ENCODE measurements at places on chromosomes 5 and 9.

DNA sequence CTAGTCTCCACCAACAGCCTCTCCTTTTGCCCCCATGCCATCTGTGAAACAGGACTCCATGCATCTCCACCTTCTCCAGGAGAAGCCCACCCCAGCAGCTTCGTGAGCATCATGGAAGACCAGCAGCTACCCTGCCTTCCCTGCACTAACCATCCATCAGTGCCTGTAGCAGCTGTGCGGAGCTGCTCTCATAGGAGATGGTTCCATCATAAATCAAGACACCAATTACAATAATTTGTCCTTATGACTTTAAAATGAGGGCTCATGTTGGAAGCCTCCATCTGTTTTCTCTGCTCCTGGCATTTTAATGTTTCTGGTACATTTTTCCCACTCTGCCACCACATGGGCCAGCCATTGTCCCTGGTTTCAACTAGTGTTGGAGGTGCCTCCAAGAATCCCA lies 69.9 kb downstream of the FGF1 start:
- DNase-seq, result no peak

- DNase-seq, result no peak
Measured at GRCh38 chr9:96073531-96074480, 198.3 kb downstream of the ERCC6L2 start.

- DNase-seq, result no peak
Measured at GRCh38 chr9:89065921-89066320, 74.7 kb downstream of the S1PR3 start.

GRCh38 chr5:6483880-6484382 lies 35.3 kb downstream of the UBE2QL1 start:
- DNase-seq, result no peak

GRCh38 chr5:65765582-65765981 lies 43.6 kb downstream of the NLN start:
- no peak for DNase-seq

GRCh38 chr5:36152324-36153297 lies 700 bp downstream of the SKP2 start:
- DNase-seq, result no peak

DNA sequence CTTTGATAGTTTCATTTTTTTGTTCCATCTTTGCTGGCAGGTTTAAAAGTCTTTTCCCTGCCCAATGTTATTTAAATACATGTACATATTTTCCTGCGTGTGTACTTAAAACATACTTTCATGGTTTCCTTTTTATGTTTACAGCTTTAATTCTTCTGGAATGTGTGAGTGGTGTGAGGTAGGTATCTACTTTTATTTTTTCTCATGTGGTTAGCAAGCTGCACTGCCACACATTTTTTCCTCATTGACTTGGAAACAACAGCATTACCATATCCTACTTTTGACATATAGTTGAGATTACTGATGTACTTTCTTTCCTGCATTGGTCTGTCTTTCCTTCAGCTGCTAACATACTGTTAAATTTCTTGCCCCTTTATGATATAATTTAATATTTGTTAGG lies 51.4 kb upstream of the COL15A1 start:
- no peak for DNase-seq

GRCh38 chr9:93682155-93682968 lies 106.0 kb downstream of the PHF2 start:
- DNase-seq, result no peak

DNA sequence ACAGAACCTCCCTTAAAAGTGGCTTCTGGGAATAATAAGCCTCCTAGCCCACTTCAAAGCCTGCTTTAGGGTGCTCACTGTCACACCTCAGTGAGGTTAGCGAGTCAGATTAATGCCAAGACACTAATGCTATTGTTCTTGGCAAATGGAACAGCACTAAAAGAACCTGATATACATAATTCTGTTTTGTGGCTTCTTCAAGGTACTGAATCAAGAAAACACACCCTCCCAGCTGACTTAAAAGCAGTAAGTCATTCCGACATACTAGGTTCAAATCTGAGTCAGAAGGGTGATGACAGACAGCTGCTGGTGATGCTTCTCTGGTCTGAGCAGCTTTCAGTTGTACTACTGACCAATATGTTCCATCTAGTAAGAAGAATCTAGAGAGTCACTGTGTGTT lies 121.6 kb downstream of the OXCT1 start:
- DNase-seq, result no peak

GRCh38 chr5:3593771-3594509 lies 1.7 kb upstream of the IRX1 start:
- DNase-seq, result no peak

- DNase-seq, result no peak
Measured at GRCh38 chr5:72584466-72584865, 77.3 kb upstream of the ZNF366 start.

DNA sequence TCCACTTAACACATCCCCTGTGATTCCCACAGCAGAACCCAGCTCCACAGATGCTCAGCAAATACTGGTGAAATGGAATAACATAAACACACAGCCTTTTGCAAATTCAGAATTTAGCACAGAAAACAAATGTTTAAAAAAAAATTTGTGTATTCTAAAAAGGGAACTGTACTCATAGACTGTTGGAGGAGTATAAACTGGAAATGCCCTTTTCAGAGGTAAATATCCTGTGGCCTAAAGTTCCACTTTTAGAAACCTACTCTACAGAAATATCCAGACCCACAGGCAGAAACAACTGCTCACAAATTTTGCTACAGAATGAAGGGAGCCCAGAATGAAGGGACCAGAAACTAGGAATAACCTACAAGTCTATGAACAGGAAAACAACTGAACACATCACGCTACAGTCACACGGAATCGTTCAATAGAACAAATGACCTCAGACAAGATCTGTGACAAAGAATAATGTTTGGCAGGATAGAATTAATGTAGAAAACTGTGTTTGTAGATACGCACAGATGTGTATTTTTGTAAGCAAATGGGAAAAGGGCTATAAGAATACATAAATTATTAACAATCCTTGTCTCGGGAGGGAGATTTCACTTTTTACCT lies 78.5 kb downstream of the SHB start:
- no peak for DNase-seq

DNA sequence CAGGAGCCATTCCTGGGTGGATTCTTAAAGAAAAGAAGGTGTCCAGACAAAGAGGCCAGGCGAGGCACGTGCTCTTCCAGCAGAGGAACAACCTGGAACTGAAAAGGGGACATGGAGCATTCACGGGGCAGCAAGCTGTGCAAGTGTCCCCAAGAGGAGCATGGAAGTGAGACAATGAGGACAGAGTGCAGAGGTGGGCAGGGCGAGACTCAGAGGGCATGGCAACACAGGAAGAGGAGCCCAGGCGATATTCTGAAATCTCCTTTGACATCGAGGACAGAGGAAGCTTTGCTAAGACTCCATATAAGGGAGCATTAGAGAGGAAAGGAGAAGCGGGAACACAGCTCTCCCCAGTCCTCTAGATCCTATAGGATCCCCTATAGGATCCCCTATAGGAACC lies 29.4 kb upstream of the SPATA31E1 start:
- DNase-seq, result no peak

GRCh38 chr5:120463006-120463680 lies 957 bp upstream of the PRR16 start:
- no peak for DNase-seq

- no peak for DNase-seq
Measured at GRCh38 chr9:99049228-99049627, 55.7 kb upstream of the TGFBR1 start.

GRCh38 chr5:625516-625915 lies 13.4 kb downstream of the CEP72 start:
- DNase-seq, result no peak

DNA sequence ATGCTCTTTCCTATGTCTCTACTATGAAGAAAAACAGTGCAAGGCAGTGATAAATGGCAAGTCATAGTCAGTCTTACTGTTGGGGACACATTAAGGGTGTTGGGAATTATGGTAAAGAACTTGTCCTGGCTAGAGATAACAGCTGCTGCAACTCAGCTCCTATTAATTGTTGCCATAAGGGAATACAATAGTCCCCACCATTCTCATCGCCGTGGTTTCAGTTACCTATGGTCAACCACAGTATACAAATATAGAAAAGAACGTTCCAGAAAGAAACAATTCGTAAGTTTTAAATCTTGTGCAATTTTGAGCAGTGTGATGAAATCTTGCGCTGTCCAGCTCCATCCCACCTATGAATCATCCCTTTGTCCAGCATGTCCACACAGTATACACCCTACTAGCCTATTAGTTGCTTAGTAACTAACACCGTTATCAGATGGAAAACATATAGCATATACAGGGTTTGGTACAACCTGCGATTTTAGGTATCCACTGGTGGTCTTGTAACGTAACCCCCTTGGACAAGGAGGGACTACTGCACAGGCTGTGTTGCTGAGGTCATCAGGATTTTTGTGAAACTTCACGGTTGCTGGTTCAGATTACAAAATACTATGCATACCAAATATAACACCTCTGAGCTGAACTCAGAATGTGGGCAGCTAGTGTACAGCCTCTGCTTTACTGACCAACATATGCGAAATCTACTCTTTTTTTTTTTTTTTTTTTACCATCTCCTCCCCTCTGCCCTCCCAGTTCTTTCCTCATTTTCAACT lies 53.5 kb downstream of the ZFR start:
- no peak for DNase-seq

DNA sequence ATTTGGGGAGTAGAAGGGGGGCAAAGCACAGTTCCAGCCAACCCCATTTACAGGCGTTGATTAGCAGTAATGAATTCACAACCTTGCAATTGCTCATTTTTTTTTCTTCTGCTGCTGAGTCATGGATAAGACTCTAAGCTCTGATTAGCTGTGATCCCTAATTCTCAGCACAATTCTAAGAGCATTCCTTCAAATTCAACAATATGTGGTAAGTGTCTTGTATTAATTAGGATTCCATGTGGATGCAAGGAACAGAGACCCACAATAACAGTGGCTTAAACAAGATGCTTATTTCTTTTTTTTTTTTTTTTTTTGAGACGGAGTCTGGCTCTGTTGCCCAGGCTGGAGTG lies 133.4 kb downstream of the PALM2AKAP2 start:
- no peak for DNase-seq

- no peak for DNase-seq
Measured at GRCh38 chr5:6487081-6487480, 38.4 kb downstream of the UBE2QL1 start.

DNA sequence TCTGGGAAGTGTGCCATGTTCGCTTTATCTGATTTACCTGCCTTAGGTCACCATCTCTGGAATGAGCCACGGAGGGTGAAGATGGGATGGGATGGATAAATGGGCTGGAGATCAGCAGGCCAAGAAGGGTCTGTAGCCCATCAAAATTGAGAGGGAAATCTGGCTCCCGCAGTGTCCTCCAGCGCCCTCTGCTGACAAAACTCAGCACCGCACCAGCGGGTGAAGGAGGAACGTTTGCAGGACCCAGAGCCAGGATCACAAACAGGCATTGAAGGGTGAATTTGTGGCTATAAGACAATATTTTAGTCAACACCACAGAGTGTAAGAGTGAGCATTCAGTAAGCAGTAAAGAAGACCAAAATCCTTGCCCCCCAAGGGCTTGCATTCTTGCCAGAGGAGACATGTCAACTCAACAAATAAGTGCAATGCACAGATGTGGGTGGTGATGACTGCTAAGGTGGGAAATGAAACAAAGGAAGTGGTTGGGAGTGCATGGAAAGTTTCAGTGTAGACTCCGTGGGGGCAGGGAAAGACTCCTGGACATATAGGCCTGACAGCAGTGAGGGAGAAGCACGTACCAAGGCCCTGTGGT lies 124.4 kb downstream of the TENT4A start:
- DNase-seq, result no peak

GRCh38 chr9:114288193-114289091 lies 34.5 kb upstream of the ORM1 start:
- no peak for DNase-seq

DNA sequence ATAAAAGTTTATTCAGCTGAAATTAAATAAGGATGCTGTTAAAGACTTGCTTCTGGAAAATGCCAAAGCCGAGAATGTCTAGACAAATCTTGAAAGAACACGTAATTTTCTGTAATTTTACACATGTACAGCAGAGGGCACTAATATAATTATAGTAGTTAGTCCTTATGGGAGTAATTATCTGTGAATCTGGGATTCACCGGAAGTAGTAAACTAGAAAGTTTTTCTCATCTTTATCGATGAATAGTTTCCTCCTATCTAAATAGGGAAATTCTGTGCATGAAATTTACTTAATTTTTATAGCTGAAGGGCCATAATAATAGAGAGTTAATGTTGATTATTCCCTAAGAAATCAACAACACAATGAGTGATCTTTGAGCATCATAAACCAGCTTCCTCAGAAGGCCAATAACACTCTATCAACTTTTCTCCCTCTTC lies 18.4 kb upstream of the CNTLN start:
- no peak for DNase-seq

- no peak for DNase-seq
Measured at GRCh38 chr9:7974335-7974960, 174.9 kb upstream of the DMAC1 start.

GRCh38 chr5:90418214-90418613 lies 8.7 kb upstream of the CETN3 start:
- DNase-seq, result no peak

DNA sequence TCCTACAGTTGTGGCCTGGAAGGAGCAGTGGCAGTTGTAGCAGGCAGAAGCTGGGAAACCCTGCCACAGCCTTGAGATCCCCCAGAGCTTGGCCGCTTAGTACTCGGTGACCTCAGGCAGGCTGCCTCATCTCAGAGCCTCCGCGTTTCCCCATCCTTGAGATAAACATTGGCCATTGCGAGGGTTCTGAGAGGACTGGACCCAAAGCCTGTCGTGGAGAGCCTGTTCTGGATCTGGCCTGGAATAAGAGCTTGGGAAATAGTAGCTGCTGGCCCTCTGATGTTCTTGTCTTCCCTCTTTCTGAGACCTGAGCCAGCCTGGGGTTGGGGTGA lies 1.3 kb downstream of the MIGA2 start:
- no peak for DNase-seq

- DNase-seq, result no peak
Measured at GRCh38 chr5:56055859-56056258, 61.1 kb upstream of the IL6ST start.

DNA sequence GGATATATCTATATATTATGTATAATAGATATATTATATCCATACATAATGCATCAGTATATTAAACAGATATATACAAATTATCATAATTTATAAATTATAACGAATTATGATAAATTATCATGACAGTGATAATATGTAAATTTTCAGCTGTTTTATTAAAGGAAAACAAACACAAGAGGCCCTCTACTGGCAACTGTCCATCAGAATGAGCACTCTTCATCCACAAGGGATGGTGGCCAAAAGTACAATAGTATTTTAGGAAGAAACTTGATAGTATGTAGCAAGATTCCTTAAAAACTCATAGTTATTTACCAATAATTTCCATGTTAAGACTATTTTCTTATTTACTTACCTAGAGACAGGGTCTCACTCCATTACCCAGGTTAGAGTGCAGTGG lies 113.3 kb upstream of the LPAR1 start:
- no peak for DNase-seq

DNA sequence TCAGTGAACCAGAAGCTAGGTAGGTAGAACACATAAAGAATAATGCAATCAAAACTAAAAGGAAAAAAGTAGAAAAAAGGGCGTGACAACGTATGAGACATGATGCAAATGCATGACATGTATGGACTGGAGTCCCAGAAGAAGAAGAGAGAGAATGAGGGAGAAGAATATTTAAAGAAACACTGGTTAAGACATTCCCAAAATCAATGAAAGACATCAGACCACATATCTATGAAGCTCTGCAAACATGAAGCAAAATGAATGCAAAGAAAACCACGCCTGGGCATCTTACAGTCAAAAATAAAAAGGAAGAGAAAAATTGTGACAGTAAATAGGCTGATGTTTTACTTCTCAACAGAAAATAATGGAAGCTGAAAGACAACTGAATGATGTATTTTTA lies 23.8 kb upstream of the NKD2 start:
- no peak for DNase-seq

Measured in stimulated activated CD8-positive, alpha-beta memory T cell treated with anti-CD3 and anti-CD28 coated beads, Interleukin-15, amount 100 ng/mL, for 4 hours (primary cell).